ENCODE measurements at places on chromosomes 7 and 10. TPM values are rescaled to one million over a fixed set of nuclear protein-coding genes. Genes with fewer than 3 reads are reported as not detected.

TMEM225B gene
- 4.2 TPM for total RNA-seq

BLNK gene
- total RNA-seq, result not detected

EPDR1 gene
- total RNA-seq, result 11.4 TPM

PPIF gene
- 46.5 TPM for total RNA-seq

PSPH gene
- 39.7 TPM for total RNA-seq

HHEX gene
- 11.0 TPM for total RNA-seq

FXYD4 gene
- total RNA-seq, result not detected

TLX1 gene
- total RNA-seq, result not detected

MKX gene
- 0.26 TPM for total RNA-seq

PON3 gene
- total RNA-seq, result not detected

Data from epithelial cell of alveolus of lung (primary cell).